ENCODE measurements at places on chromosomes 4 and X.

DNA sequence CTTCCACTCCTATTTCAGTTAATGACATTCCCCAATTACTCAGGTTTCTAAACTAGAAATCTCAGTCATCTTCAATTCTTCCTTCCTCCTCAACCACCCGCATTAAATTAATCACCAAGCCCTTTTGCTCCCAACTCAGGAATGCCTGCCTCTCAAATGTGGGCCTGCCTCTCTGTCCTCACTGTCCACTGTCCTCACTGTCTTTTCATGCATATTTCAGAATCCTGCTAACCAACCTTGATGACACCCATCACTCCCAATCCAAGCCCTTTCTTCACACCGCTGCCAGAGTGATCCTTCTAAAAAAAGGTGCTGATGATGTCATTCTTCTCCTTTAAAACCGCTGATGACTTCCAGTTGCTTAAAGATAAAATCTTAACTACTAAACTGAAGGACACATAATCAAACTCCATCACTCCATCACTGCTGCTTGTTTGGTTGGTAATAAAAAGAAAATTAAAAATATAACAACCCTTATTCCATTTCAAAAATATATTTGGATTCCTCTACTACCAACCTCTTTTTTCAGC, 5.1 kb upstream of the APBB2 start:
- DNase-seq, result no peak

DNA sequence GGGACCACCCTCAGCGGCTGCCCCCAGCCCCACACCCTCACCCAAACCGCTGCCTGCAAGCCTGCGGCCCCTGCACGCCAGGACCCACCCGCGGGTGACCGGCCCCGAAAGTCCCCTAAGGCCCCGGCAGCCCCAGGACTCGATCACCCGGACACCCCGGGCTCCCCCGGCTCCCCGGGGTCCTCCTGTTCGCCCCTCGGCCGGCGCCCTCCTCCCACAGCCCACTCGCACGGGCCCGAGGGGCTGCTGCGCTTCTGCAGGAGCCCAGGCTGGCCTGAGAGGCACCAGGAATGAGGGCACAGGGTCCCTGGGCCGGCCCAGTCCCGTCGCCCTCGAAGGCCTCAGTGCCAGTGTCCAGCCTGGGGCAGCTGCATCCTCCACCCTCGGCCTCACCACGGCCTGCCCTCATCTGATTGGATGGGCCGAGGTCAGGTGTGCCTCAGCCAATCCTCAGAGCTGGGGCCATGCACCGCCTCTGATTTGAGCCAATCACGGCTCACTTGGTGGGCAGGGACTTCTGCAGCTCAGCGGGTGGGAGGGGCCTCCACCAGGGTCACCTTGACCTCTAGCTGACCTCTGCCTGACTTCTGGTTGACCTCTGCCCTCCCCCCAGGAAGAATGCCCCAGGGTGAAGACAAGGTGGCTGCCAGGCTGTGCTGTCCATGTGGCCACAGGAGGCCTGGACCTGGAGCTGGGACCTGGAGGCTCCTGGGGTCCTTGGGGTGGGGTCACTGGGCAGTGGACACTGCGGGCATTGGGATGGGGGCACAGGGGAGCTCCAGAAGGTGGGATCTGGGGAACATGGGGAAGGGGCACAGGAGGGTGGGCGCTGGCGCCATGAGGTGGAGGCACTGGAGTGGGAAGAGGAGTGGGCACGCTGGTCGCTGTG, 97.6 kb upstream of the NKX1-1 start:
- no peak for DNase-seq

DNA sequence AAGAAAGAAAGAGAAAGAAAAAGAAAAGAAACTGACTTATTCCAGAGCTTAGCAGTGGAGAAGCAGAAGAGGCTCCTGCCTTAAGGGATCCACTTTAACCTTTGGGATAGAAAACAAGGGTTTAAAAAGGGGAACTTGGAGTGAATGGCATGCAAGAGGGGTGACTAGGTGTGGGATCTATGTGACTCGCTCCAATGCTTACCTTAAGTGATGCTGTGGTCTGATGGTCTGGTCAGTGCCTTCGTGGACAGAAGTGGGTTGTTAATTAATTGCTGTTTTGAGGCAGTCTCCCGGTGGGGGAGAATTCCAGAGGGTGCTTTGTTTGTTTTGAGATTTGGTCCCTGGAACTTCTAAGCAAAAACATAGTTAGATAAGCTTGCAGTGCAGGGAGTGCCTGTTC, 21.1 kb upstream of the RHOXF1 start:
- no peak for DNase-seq

DNA sequence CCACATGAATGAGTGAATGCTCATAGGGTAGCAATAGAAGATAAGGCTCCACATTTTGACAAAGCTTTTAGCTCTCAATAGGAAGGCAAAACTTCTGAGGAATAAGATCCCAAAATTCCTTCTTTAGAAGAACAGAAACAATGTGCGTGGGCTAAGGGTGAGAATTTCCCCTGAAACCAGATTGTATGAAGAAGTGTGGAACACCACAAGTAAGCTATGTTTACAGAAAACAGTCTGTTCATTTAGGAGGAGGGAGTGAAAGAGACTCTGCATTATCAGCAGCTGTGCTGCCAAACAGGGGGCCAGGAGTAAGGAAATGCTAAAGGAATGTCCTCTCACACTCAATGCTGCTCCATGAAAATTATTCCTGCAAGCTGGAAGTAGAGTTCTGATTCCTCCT, 851.6 kb downstream of the CENPC start:
- peak; percentile 6 for DNase-seq

DNA sequence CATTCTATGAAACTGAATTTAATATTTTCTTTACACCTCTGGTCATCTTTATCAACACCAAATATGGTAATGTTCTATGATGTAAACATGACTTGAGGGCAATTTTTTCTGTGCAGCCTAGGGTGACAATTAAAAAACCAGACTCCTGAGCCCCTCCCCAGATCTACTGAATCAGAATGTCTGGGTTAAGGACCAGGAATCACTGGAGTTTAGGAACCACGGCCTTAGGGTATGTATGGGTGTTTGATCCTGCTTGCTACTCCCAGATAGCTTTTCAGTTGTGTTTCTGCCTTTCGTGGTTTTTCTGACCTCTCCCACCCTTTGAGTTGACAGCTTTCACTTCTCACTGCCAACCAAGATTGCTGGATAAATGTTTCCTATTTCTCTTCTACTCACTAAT, 332.2 kb downstream of the DHX15 start:
- DNase-seq, result no peak

GRCh38 chr4:53943345-53944085, 120.9 kb downstream of the CHIC2 start:
- DNase-seq, result peak; percentile 44

GRCh38 chr4:74223801-74224200, 65.9 kb downstream of the MTHFD2L start:
- DNase-seq, result no peak

DNA sequence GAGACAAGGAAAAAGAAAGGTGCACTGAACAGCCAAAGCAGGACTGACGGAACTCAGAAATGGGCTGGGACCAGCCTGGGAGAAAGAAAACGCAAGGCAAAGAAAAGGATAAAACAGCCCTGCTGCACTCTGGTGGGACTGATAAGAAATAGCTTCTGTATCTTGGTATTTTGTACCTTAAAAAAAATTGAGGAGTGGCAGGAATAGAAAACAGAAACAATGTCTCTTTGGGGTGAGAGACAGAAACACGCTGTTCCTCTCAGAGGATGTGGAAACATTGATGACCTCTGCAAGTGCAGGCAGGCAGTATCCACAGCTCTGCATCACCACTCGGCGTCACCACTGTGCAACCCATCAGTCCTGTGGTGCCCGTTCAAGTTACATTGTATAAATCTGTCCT, 152.5 kb upstream of the SPRY1 start:
- DNase-seq, result peak; percentile 75

DNA sequence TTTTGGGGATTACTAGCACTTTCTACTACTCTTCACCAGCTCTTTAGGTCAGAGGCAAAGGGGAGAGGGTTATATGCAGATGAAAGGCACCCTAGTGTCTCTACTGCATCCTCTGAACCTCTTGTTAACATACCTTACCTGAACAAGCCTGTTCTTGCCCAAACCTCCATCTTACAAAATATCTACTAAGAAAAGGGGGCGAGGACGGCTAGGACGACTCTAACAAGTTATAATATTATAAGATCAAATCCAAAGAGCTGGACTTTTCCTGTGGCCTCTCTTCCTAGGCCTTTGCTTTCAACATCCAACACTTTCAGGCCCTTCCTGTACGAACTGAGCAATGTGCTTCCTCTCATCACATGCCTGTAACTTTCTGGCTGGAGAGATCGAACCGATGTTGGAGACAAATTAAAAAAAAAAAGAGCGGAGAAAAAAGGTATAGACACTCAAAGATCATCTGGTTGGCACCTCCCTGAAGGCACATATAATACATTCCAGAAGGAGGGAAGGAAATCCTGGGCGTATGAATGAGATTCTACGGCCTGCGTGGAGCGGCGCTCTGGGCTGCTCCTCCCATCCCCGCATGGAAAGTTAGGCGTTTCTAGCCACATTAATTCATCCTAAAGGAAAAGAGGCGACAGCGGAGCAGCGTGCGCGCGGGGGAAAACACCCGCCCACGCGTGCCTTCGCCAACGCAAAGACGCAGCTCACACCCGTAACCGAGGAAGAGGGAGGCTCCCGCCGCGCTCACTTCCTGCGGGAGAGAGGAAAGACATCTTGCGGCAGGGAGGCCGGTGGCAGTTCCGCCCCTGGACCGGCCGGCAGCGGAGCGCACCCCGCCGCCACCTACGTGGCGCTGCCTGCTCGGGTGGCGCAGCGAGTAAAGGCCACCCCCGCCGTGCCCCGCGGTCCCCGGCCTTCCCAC, 808 bp downstream of the PRDM5 start:
- peak; percentile 83 for DNase-seq

GRCh38 chr4:54542540-54543041, 115.2 kb upstream of the KIT start:
- DNase-seq, result no peak

DNA sequence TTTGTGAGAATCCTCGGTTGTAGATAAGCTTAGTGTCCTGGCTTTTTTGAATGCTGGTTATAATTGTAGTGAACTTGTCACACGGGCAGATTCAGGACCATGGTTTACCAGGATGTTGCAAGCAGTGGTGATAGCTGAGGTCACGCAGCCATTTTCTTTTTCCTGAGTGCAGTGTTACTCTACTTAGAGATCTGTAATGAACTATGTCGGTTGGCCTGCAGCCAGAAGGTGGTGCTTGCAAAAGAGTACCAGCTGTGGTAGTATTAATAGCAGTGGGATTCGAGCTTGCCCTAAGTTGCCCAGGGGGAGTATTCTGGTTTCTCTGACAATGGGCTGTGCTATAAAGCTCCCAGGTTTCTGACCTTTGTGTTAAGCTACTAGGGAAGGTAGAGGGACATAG, 368.9 kb downstream of the SLITRK2 start:
- no peak for DNase-seq

GRCh38 chr4:101191302-101192098, 155.8 kb downstream of the PPP3CA start:
- peak; percentile 49 for DNase-seq

- no peak for DNase-seq
These were observed 1002.9 kb upstream of the IGFBP7 start for GRCh38 chr4:58113126-58113525.

DNA sequence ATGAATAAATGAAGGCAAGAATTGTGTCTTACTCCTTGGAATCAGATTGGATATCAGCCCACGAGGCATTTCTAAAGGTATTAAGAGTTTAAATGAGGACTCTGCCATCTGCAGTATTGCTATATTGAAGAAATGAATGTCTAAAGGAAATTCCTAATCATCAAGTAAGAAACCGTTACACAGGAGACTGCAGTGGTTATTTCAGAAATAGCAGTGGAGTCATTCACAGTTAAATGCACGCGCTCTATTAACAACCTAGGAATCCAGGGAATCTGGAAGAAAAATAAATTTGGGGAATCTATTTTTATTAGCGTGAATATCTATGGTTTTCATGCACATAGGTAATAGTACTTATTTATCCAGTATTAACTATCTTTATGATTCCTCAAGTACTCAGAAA, 334.2 kb downstream of the TENM3 start:
- DNase-seq, result no peak

- DNase-seq, result no peak
These were observed 103.3 kb upstream of the GATB start for GRCh38 chr4:151864068-151864467.

- DNase-seq, result peak; percentile 3
These were observed 355.8 kb downstream of the KLHL4 start for GRCh38 chrX:87873347-87873941.

DNA sequence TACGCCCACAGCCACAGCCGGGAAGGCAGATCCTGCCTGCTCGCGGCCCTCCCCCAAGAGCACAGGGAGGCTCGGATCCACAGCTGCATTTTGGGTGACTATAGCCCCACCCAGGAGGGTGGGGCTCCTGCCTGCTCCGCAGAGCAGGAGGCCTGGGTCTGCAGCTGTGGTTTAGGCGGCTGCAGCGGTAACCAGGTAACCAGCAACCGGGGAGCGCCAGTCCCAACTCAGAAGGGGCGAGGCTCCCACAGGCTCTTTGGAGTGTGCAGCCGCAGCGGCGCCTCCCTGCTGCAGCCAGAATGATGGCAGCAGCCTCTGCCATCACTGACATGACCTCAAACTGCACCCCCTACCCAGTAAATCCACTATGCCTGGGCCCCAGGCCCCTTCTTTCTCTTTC, 148.0 kb upstream of the F9 start:
- DNase-seq, result no peak

GRCh38 chr4:184357772-184358171, 116.6 kb downstream of the IRF2 start:
- DNase-seq, result no peak

DNA sequence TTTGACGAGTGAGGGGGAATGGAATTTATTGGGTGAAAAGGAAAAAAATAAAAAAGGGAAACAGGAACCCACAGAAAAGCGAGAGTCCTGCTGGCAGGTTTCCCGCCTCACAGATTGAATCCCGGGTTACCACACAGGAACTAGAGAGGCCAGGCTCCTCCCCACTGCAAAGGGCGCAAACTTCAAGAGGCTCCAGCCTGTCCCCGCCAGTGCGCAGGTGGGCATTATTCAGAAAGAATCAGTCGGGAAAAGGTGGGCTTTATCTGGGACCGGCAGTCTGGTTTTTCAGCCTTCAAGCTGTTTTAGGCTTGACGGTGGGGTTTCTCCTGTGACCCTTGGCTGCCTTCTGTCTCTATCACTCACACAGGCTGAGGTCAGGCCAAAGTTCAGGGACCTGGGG, 1496.8 kb downstream of the RPA4 start:
- no peak for DNase-seq

DNA sequence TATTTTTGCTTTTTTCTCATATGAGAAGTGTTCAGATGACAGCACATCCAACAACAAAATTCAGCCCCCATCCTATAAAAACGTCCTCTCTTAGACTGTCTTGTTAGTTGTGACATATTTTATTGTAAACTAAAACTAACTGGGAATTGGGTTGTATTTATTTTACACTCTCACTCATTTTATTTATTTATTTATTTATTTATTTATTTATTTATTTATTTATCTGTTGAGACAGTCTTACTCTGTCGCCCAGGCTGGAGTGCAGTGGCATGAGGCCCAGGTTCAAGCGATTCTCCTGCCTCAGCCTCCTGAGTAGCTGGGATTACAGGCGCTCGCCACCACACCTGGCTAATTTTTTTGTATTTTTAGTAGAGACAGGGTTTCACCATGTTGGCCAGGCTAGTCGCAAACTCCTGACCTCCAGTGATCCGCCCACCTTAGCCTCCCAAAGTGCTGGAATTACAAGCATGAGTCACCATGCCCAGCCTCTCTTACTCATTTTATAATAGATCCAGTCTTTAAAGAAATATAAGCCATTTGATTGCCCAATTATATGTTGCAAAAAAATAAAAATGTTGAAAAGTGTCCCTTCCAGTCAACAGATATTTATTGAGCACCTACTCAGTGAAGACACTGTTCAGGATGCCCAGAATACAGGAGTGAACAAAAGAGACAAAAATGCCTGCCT, 44.6 kb downstream of the PALLD start:
- DNase-seq, result no peak

GRCh38 chr4:153116291-153116680, 88.0 kb upstream of the TRIM2 start:
- no peak for DNase-seq
